ENCODE measurements at places on chromosomes 6 and 20. TPM values are rescaled to one million over a fixed set of nuclear protein-coding genes. Genes with fewer than 3 reads are reported as not detected.

PRND gene
- total RNA-seq = not detected

- no peak for DNase-seq
- no peak overlapping the region for H3K27ac ChIP-seq
- no peaks in the 10 kb centered on the region for H3K27me3 ChIP-seq
- no peaks in the 10 kb centered on the region for H3K4me1 ChIP-seq
- H3K4me3 ChIP-seq = no peak overlapping the region
- no peaks in the 10 kb centered on the region for H3K36me3 ChIP-seq
These were observed 1289.3 kb downstream of the HACE1 start for GRCh38 chr6:103570431-103570830.

DNA sequence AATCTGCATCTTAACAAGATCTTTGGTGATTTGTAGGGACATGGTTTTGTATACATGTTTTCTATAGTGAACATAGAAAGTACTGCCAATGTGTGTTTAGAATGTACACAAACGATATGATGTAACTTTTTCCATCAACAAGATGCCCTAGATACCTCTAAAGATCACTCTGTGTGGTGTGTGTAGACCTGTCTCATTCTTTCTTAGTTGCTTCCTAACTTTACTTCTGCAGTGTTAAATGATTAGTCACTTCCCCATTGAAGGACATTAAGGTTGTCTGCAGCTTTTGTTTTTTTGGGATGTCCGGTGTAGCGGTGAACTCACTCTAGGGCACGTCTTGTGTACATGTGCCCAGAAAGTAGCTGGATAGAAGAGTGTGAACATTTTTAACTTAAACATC lies 35.9 kb downstream of the CDYL start:
- no peaks in the 10 kb centered on the region for H3K27me3 ChIP-seq
- no peak overlapping the region for H3K4me3 ChIP-seq
- no peak overlapping the region for H3K27ac ChIP-seq
- H3K4me1 ChIP-seq = no peaks in the 10 kb centered on the region
- H3K36me3 ChIP-seq = peaks cover 14% of the 10 kb centered on the region

- no peaks in the 10 kb centered on the region for H3K36me3 ChIP-seq
- H3K27ac ChIP-seq = peak overlapping the region; percentile 100
- H3K27me3 ChIP-seq = no peaks in the 10 kb centered on the region
- H3K4me1 ChIP-seq = peaks cover 23% of the 10 kb centered on the region
These were observed 109.0 kb downstream of the HFE start for GRCh38 chr6:26195924-26196845.

GRCh38 chr20:13356591-13356990 lies 135.5 kb downstream of the ISM1 start:
- DNase-seq = no peak
- no peak overlapping the region for H3K27ac ChIP-seq
- peaks cover 44% of the 10 kb centered on the region for H3K27me3 ChIP-seq
- peaks cover 2% of the 10 kb centered on the region for H3K4me1 ChIP-seq
- H3K36me3 ChIP-seq = no peaks in the 10 kb centered on the region
- no peak overlapping the region for H3K4me3 ChIP-seq

RSPH3 gene
- total RNA-seq = 10.5 TPM

GRCh38 chr6:37242429-37243052 lies 15.0 kb upstream of the TBC1D22B start:
- no peaks in the 10 kb centered on the region for H3K4me1 ChIP-seq
- no peaks in the 10 kb centered on the region for H3K36me3 ChIP-seq
- no peaks in the 10 kb centered on the region for H3K27me3 ChIP-seq
- DNase-seq = no peak
- no peak overlapping the region for H3K4me3 ChIP-seq

FKBP1C gene
- total RNA-seq = 0.89 TPM
